ENCODE measurements at places on chromosomes 6 and 20.

DNA sequence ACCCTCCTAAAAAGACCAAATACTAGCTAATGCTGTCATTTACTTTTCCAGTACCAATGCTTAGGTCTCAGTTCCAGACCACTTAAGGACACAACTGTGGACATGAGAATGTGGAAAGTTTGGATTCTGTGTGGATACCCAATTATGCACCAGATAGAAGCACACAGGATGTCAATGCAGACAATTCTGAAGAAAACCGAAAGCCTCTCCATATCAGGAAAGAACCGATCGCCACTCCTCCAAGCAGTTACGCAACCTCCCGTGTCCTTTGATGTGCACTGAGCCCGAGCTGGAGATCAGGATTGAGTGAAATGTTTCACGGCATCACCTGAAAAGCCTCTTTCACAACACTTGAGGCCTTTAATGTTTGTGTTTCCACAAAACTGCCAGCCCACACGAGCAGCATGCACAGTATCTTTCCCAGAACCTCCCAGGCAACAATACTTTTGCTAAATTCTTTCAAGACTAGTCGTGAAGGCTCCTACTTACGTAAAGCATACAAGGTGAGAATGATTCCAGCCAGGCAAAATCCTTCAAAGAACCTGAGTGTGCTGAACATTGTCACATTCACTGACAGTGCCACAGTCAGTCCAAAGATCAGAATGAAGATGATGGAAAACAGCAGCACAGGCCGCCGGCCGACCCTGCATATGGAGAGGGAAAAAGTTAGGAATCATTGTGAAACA lies 47.0 kb downstream of the SLC22A23 start:
- DNase-seq: no peak

DNA sequence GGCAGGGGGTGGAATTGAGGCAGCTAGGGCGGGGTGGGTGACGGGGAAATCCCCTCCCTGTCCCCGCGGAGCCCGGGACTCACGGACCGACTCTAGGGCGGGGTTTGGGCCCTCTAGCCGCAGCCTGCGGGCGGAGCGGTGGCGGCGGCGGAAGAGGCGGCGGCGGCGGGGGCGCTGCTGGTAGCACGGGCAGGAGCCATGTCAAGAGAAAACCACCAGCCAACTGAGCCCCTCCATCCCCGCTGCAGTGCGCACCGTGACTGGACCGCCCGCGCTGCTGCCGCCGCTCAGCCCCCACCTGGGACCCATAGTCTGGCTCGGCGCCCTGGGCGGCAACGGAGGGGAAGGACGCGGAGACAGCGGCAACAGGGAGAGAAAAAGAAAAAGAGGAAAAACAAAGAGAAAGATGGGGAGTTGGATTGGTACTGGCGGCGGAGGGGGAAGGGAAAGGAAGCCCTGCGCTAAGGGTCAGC lies 1.2 kb upstream of the C6orf62 start:
- DNase-seq: peak; percentile 10

- no peak for DNase-seq
These were observed 297.4 kb downstream of the QKI start for GRCh38 chr6:163711615-163712565.

DNA sequence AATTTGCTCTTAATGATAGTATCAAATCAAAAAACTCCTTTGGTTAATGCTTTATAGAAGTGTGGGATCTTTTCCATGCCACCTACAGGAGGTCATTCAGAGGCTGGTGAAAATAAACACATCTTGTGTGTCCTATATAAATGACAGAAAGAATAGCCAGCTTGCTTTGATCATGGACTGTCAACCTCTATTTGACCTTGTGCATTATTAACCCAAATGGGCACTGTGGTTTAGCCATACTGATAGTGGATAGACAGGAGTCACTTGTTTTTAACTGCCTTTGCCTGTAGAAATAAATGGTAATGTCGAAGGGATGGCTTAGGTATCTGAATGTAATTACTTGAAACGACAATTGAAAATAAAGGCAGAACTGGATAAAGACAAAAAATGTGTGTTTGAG lies 123.8 kb downstream of the CDKAL1 start:
- peak; percentile 6 for DNase-seq

- DNase-seq: no peak
These were observed 2.1 kb downstream of the DNMT3B start for GRCh38 chr20:32764005-32764960.

GRCh38 chr6:138970159-138970558 lies 17.9 kb downstream of the REPS1 start:
- no peak for DNase-seq

GRCh38 chr6:44073612-44074438 lies 53.4 kb downstream of the MRPL14 start:
- no peak for DNase-seq

GRCh38 chr6:16740097-16740496 lies 21.2 kb downstream of the ATXN1 start:
- DNase-seq: no peak

- DNase-seq: no peak
These were observed 8.9 kb upstream of the HLA-B start for GRCh38 chr6:31365864-31366263.

DNA sequence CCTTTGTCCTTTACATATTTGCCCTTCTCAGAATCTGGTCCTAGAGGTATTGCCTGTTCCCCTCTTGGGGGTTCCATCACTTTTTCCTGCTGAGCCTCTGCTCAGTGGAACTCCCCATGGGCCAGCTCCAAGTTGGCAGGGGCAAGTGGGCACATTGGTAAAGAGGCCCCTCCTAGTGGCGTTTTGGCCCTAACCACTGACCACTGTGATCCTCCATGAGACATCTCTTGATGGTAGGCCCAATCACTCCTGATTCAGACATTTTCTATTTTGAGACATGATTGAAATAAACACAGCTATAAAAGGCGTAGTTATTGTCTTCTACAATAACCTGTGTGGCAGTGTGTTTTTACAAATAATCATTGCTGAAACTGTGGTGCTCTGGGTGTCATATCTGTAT lies 83.0 kb downstream of the RREB1 start:
- no peak for DNase-seq

GRCh38 chr20:43915211-43916072 lies 790 bp downstream of the TOX2 start:
- no peak for DNase-seq

GRCh38 chr6:34890533-34890925 lies 1.5 kb downstream of the ANKS1A start:
- DNase-seq: no peak

- DNase-seq: peak; percentile 24
These were observed 120.8 kb upstream of the BCLAF1 start for GRCh38 chr6:136410201-136411024.

DNA sequence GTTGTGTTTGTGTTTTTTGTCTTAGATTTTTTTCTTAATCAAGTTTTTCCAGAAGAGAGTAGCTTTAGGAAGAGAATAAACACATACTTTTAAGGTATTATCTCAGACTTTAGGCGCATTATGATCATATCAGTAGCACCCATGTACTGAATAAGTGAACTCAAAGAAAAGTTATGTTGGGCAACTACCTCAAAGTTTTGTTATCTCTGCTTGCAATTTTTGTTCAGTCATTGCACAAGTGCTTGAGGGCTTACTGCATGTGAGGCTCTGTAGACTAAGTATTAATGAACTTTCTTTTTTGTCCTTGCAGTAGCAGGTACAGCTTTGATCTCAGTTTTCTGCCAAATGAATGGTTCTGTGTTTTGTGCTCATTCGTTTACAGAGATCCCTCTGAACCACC lies 189.0 kb downstream of the SLC16A10 start:
- DNase-seq: no peak

GRCh38 chr6:16313732-16314131 lies 75.3 kb downstream of the GMPR start:
- DNase-seq: no peak

- DNase-seq: no peak
These were observed 66.4 kb downstream of the CTCFL start for GRCh38 chr20:57458400-57459160.

- no peak for DNase-seq
These were observed 3.9 kb downstream of the MAP7 start for GRCh38 chr6:136546331-136546730.

DNA sequence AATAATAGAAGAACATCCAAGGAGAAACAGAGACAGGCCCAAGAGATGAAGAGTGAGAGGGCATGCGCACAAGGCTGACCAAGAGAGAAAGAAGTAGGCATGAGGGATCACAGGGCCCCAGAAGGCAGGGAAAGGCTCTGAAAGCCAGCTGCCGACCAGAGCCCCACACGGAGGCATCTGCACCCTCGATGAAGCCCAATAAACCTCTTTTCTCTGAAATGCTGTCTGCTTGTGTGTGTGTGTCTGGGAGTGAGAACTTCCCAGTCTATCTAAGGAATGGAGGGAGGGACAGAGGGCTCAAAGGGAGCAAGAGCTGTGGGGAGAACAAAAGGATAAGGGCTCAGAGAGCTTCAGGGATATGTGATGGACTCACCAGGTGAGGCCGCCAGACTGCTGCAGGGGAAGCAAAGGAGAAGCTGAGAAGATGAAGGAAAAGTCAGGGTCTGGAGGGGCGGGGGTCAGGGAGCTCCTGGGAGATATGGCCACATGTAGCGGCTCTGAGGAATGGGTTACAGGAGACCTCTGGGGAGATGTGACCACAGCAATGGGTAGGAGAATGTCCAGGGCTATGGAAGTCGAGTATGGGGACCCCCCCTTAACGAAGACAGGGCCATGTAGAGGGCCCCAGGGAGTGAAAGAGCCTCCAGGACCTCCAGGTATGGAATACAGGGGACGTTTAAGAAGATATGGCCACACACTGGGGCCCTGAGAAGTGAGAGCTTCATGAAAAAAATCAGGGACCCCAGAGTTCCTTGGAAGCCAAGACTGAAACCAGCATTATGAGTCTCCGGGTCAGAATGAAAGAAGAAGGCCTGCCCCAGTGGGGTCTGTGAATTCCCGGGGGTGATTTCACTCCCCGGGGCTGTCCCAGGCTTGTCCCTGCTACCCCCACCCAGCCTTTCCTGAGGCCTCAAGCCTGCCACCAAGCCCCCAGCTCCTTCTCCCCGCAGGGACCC lies 981 bp upstream of the TNF start:
- DNase-seq: no peak

GRCh38 chr6:44960898-44961297 lies 367.2 kb upstream of the RUNX2 start:
- no peak for DNase-seq

- DNase-seq: no peak
These were observed 61.4 kb upstream of the NT5E start for GRCh38 chr6:85388531-85388930.

DNA sequence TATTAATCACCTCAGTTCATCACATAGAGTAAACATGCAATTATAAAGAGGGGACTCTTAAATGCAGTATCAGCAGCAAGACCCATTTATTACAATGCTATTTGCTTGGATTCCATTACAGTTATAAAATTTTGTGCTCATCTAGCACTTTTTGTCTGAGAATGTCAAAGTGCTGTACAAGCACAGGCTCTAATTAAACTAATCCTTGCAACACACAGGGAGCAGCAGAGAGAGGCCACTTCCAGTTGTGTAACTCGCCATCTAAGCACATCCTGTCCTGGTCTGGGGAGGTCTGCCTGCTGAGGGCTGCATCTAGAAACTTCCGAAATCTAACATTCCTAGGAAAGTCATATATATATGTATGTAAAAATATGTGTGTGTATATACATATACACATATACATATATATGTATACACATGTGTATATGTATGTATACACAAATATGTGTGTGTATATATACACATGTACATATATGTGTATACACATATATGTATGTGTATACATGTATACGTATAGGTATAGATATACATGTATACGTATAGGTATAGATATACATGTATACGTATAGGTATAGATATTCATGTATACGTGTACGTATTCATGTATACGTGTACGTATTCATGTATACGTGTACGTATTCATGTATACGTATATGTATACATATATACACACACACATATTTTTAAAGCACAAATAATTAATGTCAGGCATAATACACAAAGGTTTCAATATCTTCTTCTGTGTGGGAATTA lies 136.4 kb upstream of the JARID2 start:
- DNase-seq: no peak

GRCh38 chr6:37922563-37922962 lies 103.0 kb downstream of the ZFAND3 start:
- no peak for DNase-seq

GRCh38 chr6:137341681-137342195 lies 122.6 kb upstream of the IFNGR1 start:
- peak; percentile 26 for DNase-seq

DNA sequence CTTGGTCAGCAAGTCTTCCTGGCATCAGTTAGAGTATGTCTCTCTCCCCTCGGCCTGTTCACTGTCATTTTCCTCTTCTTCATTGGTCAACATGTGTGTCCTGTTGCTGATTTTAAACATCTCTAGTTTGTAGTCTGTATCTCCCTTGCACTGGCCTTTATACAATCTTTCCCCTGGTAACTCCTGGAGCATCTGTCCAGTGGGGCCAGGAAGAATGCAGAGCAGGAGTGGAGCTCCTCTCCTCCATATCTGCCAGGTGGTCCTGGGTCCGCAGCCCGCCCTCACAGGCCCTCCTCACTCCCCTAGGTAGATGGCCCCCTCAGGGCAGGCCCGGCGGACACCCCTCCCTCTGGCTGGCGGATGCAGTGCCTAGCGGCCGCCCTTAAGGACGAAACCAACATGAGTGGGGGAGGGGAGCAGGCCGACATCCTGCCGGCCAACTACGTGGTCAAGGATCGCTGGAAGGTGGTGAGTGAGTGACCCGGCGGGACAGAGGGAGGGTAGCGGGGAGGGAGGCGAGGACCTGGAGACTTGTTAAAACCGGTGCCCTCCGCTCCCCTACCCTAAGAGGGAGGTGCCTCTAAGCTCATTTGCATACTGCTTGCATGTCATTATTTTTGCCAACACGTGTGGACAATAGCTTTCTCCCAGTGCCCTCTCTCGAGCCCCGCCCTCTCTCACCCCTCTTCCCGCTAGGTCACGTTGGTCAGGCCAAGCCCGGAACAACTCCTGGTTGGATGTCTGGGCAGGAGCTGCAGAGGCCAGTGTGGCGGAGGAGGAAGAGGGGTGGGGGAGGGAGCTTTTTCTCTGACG lies 3.2 kb downstream of the TTBK1 start:
- DNase-seq: no peak

DNA sequence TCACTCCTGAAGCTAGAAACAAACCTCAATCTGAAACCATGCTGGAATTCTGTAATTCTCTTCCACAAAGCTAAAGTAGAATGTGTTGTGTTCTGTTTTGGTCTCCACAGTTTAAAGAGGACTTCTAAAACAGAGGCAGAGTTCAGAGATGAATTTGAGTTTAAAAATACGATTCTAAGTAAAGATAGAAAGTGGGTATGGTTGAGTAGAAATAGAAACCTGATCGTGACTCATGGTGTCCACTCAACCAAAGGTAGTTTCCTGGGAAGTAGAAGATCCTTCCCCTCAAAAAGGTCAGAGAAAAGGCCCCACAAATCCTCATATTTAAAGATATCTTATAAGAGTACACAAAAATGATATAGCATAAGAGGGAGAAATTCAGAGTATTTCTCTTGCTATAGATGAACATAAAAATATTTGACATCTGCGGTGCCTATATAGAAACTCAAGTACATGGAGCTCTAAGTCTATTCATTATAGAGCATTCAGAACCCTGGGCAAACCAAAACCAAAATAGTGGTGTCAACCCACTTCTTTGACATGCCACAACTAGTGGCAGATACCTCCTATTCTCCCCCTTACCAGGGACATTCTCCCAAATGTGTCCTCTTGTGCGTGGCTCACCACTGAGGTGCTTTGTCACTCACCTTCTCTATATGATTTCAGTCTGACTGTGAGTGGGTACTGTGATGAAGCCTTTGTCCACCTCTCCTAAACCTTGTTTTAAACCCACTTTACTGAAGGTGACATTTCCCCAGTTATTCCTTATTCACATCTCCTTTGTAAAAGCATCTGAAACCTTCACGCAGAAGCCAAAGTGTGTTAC lies 84.5 kb downstream of the PLCB1 start:
- no peak for DNase-seq

- no peak for DNase-seq
These were observed 258.6 kb downstream of the LAMA2 start for GRCh38 chr6:129141499-129141898.
